ENCODE measurements at places on chromosomes 7 and 10. TPM values are rescaled to one million over a fixed set of nuclear protein-coding genes. Genes with fewer than 3 reads are reported as not detected.

The CLDN3 gene
- not detected for total RNA-seq

The FAM25G gene
- not detected for total RNA-seq

The RBP4 gene
- 11.6 TPM for total RNA-seq

DNA sequence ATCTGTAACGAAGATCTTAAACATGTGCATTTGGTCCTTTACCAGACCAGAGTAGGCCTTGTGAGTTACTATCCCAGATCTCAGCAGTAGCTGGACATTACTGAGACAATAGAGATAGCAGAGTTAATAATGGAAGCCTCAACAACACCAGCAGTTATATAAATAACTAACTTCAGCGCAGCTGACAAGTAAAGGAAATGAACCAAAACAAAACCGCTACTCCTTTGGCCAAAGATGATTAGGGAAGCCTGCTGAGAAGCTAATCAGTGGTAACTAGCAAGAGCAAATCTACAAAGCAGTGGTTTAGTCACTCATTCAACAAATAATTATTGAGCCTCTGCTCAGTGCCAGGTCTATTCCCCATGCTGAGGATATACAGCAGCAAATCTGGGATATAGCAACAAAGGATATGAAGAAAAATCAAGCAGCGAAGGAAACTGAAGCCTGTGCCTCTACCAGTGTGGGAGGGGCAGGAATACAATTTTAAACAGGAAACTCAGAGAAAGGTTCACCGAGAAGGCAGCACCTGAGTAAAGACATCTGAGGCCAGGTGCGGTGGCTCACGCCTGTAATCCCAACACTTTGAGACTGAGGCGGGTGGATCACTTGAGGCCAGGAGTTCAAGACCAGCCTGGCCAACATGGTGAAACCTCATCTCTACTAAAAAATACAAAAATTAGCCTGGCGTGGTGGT is 103.6 kb downstream of the ELMO1 start:
- no peak for ATAC-seq

Measured in motor neuron (in vitro differentiated cells).